ENCODE measurements at places on chromosomes 6 and 20. TPM values are rescaled to one million over a fixed set of nuclear protein-coding genes. Genes with fewer than 3 reads are reported as not detected.

The RGL2 gene
- total RNA-seq = 20.1 TPM

The GSTA4 gene
- 31.0 TPM for total RNA-seq

The FAXC gene
- total RNA-seq = 1.2 TPM

The PPIL4 gene
- total RNA-seq = 45.2 TPM

The PPIL1 gene
- total RNA-seq = 34.7 TPM

The TUBB gene
- total RNA-seq = 508 TPM

The FBXO5 gene
- total RNA-seq = 34.6 TPM

The TRAPPC3L gene
- total RNA-seq = not detected

Data from uterine smooth muscle cell (primary cell).